ENCODE measurements at places on chromosomes 7 and 10. TPM values are rescaled to one million over a fixed set of nuclear protein-coding genes. Genes with fewer than 3 reads are reported as not detected.

The ELOVL3 gene
- total RNA-seq, result not detected

The NRP1 gene
- total RNA-seq, result 49.3 TPM

The UCN3 gene
- total RNA-seq, result not detected

The NXPH1 gene
- total RNA-seq, result 41.6 TPM

The POMZP3 gene
- total RNA-seq, result 4.5 TPM

The ECD gene
- total RNA-seq, result 25.7 TPM

The ADAM8 gene
- total RNA-seq, result 1.2 TPM

The CAMK2G gene
- 50.1 TPM for total RNA-seq

The ZNF804B gene
- 6.9 TPM for total RNA-seq

The TEX36 gene
- total RNA-seq, result 0.41 TPM

The TRIM73 gene
- total RNA-seq, result 2.9 TPM

The H2BK1 gene
- not detected for total RNA-seq

The DTX2 gene
- total RNA-seq, result 1.6 TPM

The ADAMTS14 gene
- total RNA-seq, result 0.41 TPM

The GTF2IRD2 gene
- 53.0 TPM for total RNA-seq

The ZNF511 gene
- total RNA-seq, result 7.3 TPM
